Skin of body (tissue), 3 donors: ENCODE measurements at places on chromosomes 3 and 15. TPM values are rescaled to one million over a fixed set of nuclear protein-coding genes. Genes with fewer than 3 reads are reported as not detected.
A peak's percentile ranks its signal among the peaks of the same experiment; 100 is the strongest.

GRCh38 chr15:52112203-52112750 is 298 bp downstream of the BCL2L10 start:
- DNase-seq = no peak

DNA sequence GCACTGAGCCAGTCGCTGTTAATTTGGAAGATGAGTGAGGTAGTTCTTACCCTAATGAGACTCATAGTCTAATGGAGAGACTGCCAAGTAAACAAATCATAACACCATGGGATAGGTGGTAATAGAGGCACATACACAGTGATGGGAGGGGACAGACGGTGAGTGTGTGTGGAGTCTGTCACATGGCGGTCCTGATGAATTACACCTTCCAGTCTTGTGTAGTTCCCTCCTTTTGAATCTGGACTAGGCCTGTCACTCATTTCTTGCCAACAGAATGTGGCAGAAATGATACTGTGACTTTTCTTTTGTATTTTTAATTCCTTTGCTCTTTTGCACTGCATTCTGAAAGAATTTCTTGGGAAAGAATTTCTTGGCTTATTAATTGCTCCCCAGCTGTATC is 78.1 kb downstream of the NR1D2 start:
- no peak for DNase-seq

- DNase-seq = peak; percentile 5
Observed at GRCh38 chr3:133093366-133093765, 55.2 kb downstream of the TMEM108 start.

Gene C3orf18
- 7.2 TPM for total RNA-seq

Gene GASK1A
- 16.5 TPM for total RNA-seq

Gene TRIM42
- not detected for total RNA-seq

DNA sequence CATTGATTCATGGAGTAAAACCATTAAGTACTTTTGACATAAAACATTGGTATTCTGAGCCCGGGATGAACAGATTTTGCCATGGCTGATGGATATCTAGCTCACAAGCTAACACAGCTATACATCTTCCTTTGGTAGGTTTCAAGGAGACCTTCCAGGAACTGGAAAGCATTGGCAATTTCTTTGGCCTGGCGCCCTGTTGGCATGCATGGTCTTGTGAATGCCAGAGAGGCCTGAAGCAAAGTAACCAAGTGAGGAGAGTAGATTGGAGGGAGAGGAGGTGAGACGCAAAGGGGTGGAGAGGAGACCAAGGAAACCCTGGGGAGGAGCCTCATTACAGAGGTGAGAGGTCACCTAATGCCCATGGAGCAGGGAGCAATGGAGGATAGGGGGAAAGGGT is 67.2 kb downstream of the SQOR start:
- DNase-seq = no peak

DNA sequence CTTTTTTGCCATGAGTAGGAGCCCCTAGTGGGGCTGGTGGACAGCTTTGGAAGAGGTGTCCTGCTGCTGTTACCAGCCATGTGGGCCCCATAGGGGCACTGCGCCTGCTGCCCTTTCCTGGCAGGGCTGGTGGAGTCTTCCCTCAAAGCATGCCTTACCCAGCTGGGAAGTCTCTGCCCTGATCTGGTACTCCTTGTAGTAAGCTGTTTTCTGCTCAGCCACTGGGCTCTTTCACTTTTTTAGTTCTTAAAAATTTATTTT is 26.2 kb downstream of the HMCES start:
- no peak for DNase-seq

DNA sequence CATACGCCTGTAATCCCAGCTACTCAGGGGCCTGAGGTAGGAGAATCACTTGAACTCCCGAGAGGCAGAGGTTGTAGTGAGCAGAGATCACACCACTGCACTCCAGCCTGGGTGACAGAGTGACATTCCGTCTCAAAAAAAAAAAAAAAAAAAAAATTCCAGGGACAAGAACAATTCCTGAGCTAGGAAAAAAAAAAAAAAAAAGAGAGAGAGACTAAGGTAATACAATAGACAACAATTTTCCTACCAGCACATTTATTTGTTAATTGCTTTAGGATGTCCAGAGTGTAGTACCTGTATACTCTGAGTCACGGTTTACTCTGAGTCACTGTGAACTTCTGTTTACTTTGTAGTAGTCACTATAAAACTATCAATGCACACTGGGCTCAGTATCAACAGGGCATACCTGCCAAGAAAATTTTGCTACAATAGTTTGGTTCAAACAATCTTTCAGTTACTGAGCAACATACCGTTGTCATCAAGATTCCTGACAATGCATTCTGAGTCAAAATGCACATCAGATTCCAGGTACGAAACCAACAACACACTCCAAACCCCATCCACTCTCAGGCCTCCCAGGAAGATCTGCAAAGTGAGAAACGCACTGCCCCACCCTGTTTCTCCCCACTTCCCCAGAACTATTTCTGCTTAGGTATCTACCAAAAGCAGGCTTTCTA is 28.3 kb downstream of the IGF2BP2 start:
- DNase-seq = no peak

Gene SLC41A3
- total RNA-seq = 26.1 TPM

DNA sequence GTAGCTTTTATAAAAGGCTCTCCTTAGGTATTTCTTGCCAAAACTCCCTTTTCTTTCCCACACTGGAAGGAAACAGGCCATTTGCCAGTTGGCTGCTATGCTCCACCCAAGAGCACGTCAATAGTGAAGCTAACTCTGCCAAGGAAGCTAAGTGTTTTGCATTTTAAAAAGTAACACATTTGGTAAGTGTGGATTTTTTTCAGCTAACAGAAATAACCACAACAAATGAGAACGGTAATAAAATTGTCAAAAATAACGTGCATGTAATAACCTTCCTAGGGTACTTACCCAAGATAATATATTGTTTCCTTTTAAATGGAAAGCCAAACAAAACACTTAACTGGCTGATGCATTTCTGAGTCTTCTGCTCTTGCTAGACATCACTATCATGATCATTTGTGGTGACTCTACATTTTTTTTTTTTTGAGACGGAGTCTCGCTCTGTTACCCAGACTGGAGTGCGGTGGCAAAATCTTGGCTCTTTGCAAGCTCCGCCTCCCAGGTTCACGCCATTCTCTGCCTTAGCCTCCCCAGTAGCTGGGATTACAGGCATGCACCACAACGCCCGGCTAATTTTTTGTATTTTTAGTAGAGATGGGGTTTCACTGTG is 4.6 kb downstream of the DPP8 start:
- peak; percentile 41 for DNase-seq
